Activated T-helper 1 cell treated with anti-CD3 and anti-CD28 coated beads, Interleukin-2, amount 50 U/mL, for 16 hours (primary cell): ENCODE measurements at places on chromosomes 12 and 14.

DNA sequence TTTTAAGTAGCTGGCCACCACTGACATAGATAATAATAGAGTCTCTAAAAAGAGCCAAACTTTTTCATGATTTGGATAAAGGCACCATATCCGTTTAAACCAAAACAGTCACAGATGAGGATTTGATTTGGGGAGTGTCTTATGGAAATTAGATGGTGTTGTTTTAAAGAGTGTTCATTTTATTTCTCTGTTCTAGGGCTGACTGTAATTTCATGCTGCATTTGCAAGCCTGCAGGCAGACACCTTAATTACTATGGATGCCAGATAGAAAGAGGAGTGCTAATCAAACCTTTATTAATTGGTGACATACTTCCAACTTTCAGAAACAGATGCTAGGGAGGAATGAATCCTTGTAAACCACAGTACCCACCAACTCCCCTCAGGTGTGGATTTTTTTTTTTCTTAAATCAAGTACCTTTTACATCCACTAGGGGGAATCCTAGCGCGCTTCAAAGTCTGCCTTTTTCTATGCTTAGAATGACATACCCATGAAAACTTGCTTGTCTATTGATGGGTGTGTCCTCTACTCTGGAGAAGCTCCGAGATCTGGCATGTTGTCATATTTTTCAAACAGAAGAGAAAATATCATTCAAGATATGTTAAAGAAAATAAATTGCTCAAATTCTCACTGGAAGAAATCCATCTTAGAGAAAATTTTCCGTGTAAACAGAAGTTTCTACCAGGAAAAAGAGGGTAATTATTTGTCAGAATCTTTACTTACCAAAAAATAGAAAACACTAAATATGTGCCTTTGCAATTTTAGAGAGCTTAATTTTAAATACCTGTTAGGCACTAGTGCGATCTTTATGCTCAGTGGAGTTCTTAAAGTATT, 14.2 kb upstream of the PLXNC1 start:
- no peak for DNase-seq

- DNase-seq: no peak
Observed at GRCh38 chr12:79486154-79486553, 204.6 kb downstream of the PAWR start.

DNA sequence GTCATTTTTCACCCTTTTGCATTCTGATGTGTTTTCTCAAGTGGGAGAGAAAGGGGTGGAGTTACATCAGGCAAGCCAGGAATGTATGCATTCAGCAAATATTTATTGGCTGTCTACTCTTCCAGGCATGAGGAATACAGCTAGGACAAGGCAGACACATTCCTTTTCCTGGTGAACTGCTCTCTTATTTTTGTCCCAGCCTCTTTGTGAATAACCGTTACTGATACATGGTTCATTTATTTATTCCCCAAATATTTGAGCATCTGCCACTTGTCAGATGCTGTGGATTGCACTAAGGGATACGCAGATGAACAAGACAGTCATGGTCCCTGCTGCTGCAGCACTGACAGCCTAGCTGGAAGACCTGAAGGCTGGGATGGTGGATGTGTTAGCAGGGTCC, 6.1 kb downstream of the PELI2 start:
- no peak for DNase-seq

DNA sequence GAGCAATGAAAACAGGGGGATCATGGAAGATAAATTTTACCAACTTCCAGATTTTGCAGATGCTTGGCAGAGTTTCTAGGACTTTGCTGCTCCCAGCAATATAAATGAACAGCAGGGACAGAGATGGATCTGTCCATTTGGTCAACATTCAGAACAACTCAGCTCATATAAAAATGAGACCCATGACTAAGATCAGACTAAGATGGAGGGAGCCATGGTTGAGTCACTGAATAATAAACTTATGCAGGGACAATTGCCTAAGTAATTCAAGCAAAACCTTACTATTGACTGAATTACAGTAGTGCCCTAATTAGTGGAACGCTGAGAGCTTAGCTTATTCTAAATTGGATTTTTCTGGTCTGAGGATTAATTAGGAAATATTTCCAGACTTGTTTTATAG, 205.1 kb downstream of the SLC5A8 start:
- no peak for DNase-seq

- no peak for DNase-seq
Observed at GRCh38 chr12:28708918-28709371, 440.1 kb upstream of the FAR2 start.

GRCh38 chr12:23621900-23622299, 327.6 kb downstream of the SOX5 start:
- DNase-seq: no peak

DNA sequence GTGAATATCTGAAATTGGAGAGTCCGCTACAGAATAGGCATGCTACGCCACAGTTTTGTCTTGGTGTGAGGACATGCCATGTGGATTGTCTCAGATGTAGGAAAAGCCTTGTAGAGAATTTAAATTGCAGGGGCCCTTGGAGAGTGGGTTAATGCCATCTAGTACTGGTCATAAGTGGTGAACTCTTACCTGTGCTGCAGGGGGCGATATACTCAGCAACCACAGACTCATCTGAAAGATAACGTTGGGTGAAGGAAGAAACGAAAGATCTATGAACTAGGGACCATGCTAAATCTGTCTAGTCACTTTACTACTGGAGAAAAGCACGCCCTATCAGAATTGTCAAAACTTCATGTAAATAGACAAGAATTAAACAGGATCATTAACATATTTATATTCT, 33.7 kb upstream of the A2M start:
- DNase-seq: no peak

DNA sequence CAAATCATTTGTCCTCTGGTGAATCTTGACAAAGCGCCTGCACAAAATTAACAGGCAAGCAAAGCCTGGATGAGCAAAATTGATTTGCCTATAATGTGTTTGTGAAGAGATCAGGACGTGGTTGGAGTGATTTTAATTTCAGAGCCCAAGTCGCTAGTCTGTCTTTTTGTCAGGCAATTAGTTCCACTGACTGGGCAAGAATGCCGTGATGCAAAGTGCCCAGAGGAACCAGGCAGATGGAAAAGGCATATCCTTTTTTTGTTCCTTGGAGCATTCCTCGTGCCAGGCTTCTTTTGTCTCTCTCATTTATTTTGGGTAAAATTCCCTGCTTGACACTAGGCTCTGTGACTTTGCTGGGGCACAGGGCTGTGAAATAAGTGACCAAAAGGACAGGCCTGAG, 65.9 kb upstream of the CCDC198 start:
- no peak for DNase-seq

GRCh38 chr12:123075087-123075645, 75.7 kb downstream of the PITPNM2 start:
- DNase-seq: no peak

GRCh38 chr12:62642486-62642885, 175.9 kb downstream of the MON2 start:
- no peak for DNase-seq

DNA sequence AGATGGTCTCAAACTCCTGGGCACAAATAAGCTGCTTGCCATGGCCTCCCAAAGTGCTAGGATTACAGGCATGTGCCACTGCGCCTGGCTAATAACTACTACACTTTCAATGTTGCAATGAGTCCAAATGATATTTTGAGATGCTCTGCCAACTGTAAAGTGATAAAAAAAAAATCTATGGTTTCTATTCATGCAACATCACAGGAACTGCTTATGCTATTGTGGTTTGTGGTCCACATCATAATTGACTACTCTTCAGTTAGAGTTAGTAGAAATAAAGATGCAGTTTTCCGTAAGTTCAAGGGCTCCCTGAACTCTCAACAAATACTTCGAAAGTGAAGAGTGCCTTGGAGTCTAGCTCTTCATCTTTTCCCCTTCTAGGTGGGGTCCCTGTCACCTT, 239.4 kb downstream of the C12orf75 start:
- no peak for DNase-seq

DNA sequence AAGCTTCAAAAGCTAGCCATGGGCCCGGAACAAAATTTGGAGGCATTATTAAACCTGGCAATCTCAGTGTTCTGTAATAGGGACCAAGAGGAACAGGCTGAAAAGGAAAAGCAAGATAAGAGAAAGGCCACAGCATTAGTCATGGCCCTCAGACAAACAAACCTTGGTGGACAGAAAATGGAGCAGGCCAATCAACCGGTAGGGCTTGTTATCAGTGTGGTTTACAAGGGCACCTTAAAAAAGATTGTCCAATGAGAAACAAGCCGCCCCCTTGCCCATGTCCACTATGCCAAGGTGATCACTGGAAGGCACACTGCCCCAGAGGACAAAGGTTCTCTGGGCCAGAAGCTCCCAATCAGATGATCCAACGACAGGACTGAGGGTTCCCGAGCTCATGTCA, 653.9 kb upstream of the TMEM132C start:
- DNase-seq: no peak

GRCh38 chr12:9701380-9702154, 31.3 kb downstream of the CLECL1 start:
- no peak for DNase-seq

DNA sequence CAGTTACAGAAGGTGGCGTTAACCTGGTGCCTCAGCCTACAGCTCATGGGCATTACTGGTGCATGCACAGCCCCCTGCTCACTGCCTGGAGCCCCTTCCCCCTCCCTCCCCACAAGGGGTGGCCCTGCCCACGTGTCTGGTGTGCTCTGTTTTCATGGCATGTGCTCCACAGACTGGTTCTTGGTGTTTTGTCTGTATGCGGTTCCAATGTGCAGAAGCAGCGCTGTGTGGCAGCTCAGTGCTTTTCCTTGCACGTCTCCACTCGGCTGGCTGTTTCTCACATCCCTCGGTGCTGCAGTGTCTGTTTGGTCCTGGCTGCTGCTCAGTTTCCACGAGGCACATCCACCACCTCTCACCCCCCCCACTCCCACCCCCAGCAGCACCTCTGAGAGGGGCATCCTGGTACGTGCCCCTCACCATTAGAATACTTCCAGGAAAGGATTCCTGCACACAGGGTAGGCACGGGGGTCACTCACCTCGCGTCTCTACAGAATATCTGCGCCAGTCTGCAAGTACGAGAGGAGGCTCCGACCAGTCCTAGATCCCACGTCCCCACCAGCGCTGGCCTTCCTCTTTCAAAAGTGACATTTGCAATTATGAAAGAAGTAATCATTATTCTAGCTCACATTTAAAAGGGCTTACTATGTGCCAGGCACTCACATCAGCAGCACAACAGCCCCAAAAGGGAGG, 27.1 kb downstream of the DIO3 start:
- DNase-seq: no peak

- DNase-seq: no peak
Observed at GRCh38 chr12:20523658-20524057, 155.3 kb downstream of the PDE3A start.

GRCh38 chr12:10667581-10667980, 6.3 kb downstream of the STYK1 start:
- DNase-seq: no peak

- no peak for DNase-seq
Observed at GRCh38 chr12:103470664-103471063, 25.1 kb downstream of the C12orf42 start.

DNA sequence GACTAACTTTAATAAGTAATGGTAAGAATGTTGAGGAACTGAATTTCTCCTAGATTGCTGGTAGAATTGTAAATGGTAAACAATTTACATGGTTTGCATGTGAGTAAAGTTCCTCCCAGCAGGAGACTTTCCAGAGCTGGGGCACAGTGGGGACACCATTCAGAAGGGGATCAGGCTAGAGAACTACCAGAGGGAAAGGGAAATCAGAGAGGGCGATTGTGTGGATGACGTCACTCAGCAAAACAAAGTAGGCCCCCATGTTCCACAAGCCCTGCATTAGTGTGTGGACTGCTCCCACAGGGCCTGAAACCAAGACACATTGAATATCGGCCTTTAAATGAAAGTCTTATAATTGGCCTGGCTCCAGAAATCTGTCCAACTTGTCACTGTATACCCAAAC, 9.5 kb downstream of the RNASE11 start:
- no peak for DNase-seq

- DNase-seq: no peak
Observed at GRCh38 chr12:97308576-97309198, 153.9 kb upstream of the RMST start.

DNA sequence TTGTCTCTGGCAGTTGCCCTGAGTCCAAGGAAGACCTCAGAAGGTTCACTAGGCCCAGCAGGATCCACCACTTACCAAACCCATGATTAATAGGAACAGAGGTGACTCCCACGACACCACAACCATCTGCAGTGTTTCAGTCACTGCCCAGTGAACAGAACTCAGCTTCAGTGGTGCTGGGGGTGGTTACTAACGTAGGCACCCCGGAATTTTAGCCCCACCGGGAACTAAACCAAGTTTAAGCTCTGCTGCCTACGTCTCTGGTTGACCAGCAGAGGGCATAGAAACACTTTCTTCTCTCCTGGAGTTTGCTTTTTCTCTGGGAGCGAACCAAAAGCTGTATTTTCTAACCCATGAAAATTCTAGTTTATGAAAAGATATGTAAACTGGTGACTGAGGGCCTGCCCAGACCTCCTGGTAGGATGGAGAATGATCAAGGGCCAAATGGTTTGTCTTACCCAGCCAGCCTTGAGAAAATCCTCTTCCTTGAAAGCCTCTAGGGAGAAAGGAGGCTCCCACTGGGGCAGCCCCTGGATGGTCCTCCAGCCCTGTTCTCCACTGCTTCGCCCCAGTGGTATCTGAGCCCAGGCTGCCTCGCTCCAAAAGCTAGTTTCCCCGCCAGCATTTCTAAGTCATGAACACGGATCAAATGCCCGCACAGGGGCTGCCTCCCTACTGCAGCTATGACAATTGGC, 379.8 kb downstream of the DPF3 start:
- no peak for DNase-seq

GRCh38 chr12:116661341-116661740, 76.5 kb downstream of the SPRING1 start:
- DNase-seq: no peak

DNA sequence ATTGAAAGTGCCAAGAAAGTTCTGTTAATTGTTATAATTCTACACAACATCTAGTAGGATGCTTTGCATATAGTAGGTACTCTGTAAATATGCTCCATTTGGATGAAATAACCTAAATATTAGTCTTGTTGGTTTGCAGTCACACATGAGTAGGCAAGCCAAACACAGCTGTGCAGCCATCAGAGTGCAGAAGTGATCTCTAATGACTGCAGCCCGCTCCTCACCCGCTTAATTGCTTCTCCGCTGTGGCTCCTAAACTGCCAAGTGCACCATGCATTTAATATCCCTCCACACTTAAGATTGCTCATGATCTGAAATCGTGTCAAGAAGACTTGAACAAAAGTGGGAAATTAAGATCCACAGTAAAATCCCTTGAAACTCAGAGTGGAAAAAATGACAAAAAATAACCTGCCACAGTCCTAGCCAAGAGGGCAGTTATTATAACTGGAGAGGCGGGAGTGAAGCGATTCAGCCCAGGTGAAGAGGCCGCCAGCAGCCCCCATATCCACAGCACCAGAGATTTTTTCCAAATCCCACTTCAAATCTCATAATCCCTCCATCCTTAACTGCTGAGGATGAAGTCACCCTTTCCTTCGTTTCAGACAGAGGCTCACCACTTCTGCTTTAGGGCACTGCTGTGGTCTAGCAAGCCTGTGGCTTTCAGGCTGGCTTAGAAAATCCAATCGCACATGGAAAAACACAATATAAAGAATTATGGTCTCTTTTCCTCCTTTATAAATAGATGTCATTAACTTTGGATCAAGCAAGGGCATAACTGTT, 69.5 kb downstream of the TMEM30B start:
- no peak for DNase-seq

- DNase-seq: peak; percentile 6
Observed at GRCh38 chr12:53325511-53326061, 4.2 kb upstream of the AAAS start.
